ENCODE measurements at places on chromosomes 4 and X. TPM values are rescaled to one million over a fixed set of nuclear protein-coding genes. Genes with fewer than 3 reads are reported as not detected.

- no peaks in the 10 kb centered on the region for H3K36me3 ChIP-seq
- no peak for DNase-seq
- H3K27me3 ChIP-seq = peaks cover 3% of the 10 kb centered on the region
- H3K4me3 ChIP-seq = no peak overlapping the region
Measured at GRCh38 chr4:177785000-177785399, 342.8 kb upstream of the AGA start.

GRCh38 chr4:109497511-109497910 lies 62.5 kb upstream of the MCUB start:
- H3K27ac ChIP-seq = no peak overlapping the region
- H3K4me3 ChIP-seq = no peak overlapping the region
- no peak for DNase-seq
- peaks cover 49% of the 10 kb centered on the region for H3K36me3 ChIP-seq
- H3K4me1 ChIP-seq = no peaks in the 10 kb centered on the region

Gene ODAPH
- not detected for total RNA-seq

DNA sequence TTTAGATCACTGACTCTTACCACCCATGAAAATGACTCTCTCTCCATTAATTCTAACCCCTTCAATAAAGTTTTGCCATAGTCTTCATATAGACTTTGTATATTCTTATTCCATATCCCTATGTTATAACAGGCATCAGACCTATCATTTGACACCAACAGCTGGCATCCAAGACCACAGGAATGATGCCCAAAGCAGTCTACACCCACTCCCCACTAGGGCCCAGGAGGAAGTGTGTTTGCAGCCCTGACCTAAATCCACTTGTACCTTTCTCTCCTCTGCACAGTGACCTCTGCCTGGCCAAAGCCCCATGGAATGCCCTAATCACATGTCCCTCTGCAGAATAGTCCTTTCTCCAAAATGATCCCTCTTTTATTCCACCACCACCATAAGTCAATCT lies 219.2 kb downstream of the CBR4 start:
- no peaks in the 10 kb centered on the region for H3K4me1 ChIP-seq
- H3K36me3 ChIP-seq = no peaks in the 10 kb centered on the region
- peaks cover 2% of the 10 kb centered on the region for H3K27me3 ChIP-seq
- DNase-seq = no peak

DNA sequence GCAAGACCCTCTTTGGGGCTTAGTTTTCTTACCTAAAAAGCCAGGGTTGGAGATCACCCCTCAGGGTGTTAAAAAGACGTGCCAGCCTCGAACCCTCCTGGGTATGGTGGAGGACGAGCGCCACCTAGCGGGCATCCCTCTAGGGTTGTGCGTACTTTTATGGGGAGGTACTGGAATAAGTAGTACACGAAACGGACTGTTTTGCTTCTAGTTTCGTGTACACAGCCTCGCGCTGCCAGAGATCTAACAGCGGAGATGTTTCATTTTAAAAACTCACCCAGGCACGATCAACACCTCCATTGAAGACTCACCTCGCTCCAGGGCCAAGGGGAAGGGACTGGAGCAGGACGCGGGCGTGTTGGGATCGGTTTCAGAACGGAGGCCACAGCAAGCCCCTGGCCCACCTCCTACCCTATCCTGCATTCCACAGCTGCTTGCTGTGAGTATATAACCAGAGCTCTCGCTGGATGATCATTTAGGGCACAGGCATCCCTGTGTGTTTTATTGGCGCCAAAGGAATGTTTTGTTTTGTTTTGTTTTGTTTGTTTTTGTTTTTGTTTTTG lies 4.8 kb upstream of the NKX3-2 start:
- peak overlapping the region; percentile 51 for H3K27ac ChIP-seq
- H3K4me3 ChIP-seq = peak overlapping the region; percentile 69
- DNase-seq = peak; percentile 95
- peaks cover 66% of the 10 kb centered on the region for H3K27me3 ChIP-seq
- H3K36me3 ChIP-seq = no peaks in the 10 kb centered on the region
- peaks cover 30% of the 10 kb centered on the region for H3K4me1 ChIP-seq

Gene RPS6KA6
- 0.12 TPM for total RNA-seq
